ENCODE measurements at places on chromosomes 1 and 21.

DNA sequence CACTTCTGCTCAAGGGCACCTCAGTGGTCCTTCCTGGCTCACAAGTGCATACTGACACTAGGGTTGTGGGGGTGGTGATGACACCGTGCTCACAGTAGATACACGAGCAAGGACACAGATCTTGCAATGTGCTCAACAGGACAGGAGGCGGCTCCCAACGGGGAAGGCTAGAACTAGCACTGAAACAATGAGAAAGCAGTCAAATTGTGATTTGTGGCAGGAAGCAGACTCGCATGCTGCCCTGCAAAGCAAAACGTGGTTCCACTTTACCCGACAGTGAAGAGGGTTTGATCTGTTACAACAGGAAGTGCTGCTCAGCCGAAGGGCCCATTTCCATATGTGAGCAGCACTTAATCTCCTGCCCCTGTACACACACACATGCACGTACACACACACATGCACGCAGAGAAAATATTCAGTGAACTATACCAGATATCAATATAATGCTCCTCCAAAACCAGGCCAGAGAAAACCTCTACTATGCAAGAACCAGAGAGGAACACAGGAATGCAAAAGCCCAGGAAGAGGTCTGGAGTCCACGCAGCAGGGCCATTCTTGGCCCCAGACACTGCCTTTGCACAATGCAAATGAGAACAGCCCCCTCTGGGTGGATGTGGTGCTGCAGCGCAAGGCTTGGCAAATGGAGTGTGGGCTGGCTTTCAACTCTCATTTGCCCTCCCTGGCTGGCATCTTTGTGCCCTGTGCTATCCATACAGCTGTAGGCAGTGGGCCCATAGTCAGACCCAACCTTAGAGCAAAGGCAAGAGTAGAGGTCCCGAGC, 47.1 kb downstream of the KANK4 start:
- peak; percentile 21 for DNase-seq

GRCh38 chr1:167426716-167427115, 91.6 kb downstream of the CD247 start:
- no peak for DNase-seq

- DNase-seq: no peak
These were observed 940 bp upstream of the PRKCZ start for GRCh38 chr1:2049225-2049717.

DNA sequence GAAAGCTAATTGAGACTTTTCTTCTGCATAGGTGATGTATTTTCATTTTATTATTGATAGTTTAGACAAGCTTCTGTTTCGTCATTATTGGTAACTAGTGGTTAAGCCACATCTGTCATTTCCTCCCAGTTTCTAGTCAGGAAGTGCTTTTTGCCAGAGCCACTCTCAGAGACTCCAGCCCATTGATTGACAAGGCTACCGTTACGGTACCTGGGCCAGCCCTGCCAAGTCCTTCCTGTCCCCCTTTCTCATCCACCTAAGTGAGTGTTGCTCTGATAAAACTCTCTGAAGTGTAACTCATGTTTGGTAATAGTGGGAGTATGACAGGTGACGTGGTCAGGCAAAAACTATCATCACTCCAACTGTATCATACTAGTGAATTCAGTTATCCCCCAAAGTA, 29.6 kb upstream of the AGL start:
- no peak for DNase-seq

- no peak for DNase-seq
These were observed 6.8 kb upstream of the UTP25 start for GRCh38 chr1:209820986-209821385.

DNA sequence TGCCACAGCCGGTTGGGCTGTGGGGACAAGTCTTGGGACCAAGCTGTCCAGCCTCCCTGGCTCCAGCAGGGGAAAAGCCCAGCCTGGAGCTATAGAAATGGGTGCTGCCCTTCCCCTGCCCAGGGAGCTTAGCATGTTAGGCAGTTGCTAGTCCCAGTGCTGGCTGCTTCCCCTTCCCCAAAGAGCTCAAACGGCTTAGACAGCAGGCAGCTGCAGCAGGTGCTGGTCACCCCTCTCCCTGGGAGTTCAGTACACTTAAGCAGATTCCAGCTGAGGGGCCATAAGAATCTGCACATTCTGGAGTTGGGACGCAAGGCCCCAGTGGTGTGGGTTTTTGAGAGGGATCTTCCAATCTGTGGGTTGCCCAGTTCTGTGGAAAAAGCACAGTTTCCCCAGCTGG, 11.1 kb upstream of the REG4 start:
- no peak for DNase-seq

DNA sequence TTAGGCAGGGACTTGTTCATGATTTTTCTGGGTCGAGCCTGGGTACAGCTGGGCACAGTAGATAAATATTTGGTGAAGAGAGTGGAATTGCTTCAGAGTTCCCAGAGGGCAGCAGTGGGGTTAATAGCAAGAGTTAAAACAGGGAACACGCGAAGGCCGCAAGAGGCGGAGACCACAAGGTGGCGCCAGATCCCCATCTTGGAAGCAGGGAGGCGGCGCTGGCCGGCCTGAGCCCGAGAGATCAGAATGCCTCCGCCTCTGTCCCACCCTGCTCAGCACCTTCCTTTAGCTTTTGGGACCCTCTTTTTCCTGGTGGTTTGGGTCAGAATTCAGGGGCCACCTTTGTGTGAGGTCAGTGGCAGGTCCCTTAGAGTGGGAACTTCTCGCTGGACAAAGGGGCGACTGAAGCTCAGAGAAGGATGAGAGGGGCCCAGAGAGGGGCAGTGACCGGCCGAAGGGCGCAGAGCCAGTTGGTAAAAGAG, 6.5 kb upstream of the PADI2 start:
- peak; percentile 87 for DNase-seq

DNA sequence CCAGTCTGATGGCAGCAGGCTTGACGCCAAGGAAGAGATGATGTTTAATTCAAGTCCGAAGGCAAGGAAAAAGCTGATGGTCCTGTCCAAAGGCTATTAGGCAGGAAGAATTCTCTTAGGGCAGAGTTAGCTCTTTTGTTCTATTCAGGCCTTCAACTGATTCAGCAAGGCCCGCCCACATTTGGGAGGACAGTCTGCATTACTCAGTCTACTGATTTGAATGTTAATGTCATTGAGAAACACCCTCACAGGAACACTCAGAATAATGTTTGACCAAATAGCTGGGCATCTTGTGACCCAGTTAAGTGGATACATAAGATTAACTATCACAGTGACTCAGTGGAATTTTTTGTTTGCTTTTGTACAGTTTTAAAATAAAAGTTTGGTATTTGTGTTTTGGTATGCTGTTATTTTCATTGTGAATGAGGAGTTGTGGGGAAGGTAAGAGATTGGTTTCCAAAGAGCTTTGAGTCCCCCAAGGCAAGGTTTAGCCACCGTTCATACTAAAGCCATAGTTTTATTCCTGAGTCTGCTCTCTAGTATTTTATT, 1.7 kb upstream of the ZNF691 start:
- no peak for DNase-seq

- DNase-seq: no peak
These were observed 11.9 kb downstream of the ATP13A2 start for GRCh38 chr1:16999863-17000262.

- DNase-seq: no peak
These were observed 19.0 kb downstream of the BTG2 start for GRCh38 chr1:203324105-203325025.

GRCh38 chr1:205486258-205486657, 18.2 kb upstream of the CDK18 start:
- no peak for DNase-seq

- no peak for DNase-seq
These were observed 92.9 kb downstream of the BEND5 start for GRCh38 chr1:48683839-48684238.

GRCh38 chr1:43639976-43640794, 9.8 kb upstream of the KDM4A start:
- no peak for DNase-seq

GRCh38 chr21:36973986-36974850, 7.7 kb upstream of the HLCS start:
- no peak for DNase-seq

- DNase-seq: no peak
These were observed 941 bp downstream of the ARNT start for GRCh38 chr1:150875197-150876118.

DNA sequence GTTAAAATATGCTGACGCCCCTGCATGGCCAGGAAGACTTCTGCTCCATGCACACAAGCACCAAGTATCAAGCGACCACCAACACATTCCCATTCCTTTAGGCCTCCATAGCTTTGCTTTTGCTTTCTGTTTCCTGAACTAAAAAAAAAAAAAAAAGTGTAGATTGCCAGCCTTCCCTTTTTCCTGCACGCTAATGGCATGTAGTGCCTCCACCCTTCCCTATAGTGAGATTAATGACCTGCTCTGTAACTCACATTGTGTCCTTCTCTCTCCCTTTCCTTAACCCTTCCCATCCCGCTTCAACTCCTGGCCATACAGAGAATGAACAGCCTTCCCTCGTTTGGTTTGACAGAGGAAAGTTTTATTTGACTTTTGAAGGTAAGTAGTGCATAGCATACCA, 57.1 kb upstream of the DYNLT5 start:
- no peak for DNase-seq

GRCh38 chr1:150966011-150966410, 8.6 kb downstream of the CERS2 start:
- no peak for DNase-seq

- no peak for DNase-seq
These were observed 30.2 kb upstream of the VPS26C start for GRCh38 chr21:37297364-37297763.

- DNase-seq: no peak
These were observed 59.5 kb upstream of the LAPTM5 start for GRCh38 chr1:30817077-30817438.

GRCh38 chr21:42539931-42540343, 26.3 kb downstream of the SLC37A1 start:
- DNase-seq: no peak

- DNase-seq: no peak
These were observed 7.2 kb upstream of the TACSTD2 start for GRCh38 chr1:58584082-58584895.

DNA sequence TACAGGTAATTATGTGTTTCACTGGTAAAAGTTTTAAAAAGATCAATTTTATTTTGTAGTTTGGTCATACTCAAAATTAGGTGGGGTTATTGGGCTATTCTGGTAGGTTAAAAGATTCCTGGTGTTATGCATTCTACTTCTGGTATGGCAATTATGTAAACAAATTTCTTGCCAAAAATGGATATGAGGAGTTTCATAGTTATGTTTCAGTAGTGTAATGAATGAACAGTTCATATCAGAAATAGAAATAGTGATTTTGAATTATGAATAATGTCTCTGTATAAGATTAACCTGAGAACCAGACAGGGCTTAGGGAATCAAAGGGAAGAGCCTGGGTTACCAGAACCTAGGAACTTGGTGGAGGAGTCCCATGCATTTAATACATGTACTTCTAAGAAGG, 15.9 kb downstream of the ATF6 start:
- DNase-seq: no peak

DNA sequence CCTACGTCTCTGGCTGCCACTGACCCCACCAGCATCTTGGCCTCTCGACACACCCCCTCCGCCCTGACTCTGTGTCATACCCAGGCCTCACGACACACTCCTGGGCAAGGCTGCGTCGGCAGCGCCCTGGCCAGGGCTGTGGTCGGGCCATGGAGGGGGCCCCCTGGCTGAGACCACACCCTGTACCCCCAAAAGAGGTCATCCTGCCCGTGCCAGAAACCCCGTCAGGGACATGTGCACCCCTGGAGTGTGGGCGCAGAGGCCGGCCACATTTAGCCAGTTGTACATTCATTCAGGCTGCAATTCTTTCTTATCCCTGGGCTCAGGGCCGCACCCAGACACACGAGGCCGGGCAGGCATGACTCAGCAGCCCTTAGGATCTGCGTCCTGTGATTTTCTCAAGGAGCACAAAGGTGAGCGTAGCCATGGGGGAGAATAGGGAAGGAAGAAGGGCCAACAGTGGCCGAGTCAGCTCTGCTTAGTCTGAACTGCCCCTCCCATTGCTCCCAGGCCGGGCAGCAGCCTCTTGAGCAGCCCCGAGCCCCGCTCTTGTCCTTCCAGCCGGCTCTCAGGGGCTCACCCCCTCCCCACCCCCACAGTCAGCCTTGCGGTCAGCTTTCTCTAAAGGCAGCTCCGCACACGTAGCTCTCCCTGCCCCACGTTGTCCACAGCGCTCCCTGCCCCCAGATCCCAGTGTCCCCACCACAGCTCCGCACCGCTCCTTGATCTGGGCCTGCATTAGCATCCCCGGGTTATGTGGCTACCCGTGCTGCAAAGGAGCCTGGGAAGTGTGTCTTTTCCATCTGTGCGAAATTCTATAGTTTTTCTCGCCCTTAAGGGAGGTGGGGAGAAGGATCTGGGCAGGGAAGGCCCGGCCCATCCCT, 7.9 kb downstream of the CSTB start:
- DNase-seq: no peak

GRCh38 chr1:162224267-162224666, 152.4 kb downstream of the SPATA46 start:
- DNase-seq: no peak

DNA sequence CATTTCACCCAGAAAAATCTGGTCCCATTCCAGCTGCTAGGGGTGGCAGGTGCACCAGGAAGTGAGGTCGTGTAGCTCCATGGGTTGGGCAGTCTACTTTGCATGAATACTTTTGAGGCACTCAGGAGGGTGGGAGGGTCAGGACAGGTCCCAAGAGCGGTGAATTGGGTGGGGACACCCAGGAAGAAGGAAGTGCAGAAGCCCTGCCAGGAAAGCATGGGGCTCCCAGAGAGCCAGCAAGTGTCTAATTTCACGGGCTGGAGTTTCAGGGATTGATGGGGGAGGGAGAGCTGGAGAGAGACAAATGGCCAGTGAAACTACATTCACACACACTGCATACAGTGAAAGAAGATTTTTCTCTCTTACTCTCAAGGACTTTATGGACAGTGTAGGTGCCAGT, 137.8 kb downstream of the GALNT2 start:
- no peak for DNase-seq

- DNase-seq: no peak
These were observed 28.3 kb downstream of the DDR2 start for GRCh38 chr1:162660574-162660973.

DNA sequence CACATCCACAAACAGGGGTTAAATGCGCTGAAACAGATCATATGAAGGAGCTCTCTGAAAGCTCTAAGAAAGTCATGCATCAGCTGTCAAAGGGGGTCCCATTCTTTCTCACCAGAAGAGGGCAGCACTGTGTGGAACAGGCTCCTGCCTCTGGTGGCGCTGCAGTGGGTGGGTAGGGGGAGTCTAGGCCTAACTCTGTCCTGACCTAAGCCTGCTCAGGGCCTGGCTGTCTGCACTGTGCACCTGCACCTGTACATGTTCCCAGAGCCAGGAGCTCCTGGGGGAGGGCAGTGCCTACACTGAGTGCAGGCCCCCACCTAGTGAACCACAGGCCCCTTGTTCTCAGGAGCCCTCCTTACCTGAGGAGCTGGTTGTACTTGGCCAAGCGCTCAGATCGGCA, 16.0 kb downstream of the ENO1 start:
- DNase-seq: peak; percentile 38

GRCh38 chr1:119893238-119893791, 3.0 kb downstream of the ADAM30 start:
- no peak for DNase-seq

DNA sequence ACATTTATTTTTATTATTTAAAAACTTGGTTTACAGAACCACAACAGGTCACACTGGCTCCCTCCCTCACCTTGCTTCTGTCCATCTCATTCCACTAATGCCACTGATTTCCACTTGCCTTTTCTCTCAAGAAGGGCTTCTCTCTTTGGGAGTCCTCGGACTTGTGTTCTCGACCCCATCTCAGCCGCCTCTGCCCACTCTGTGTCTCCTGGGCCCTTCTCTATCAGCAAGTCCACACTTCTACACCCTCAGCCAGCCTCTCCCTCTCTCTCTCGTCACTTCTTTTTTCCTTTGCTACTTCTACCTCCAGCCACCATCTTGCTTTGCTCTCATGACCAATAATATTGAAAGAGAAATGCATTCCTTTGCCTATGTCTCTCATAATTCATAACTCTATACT, 129.4 kb downstream of the HMGB4 start:
- DNase-seq: no peak

Data from stimulated activated CD4-positive, alpha-beta T cell treated with anti-CD3 and anti-CD28 coated beads, Interleukin-4, amount 100 ng/mL, for 4 hours (primary cell).